Stimulated activated CD4-positive, alpha-beta T cell treated with anti-CD3 and anti-CD28 coated beads, Interleukin-12 subunit alpha, Interleukin-12 subunit beta, amount 100 ng/mL, for 4 hours (primary cell): ENCODE measurements at places on chromosomes 12 and 14.

- DNase-seq, result no peak
Measured at GRCh38 chr12:91538418-91538817, 355.8 kb upstream of the DCN start.

DNA sequence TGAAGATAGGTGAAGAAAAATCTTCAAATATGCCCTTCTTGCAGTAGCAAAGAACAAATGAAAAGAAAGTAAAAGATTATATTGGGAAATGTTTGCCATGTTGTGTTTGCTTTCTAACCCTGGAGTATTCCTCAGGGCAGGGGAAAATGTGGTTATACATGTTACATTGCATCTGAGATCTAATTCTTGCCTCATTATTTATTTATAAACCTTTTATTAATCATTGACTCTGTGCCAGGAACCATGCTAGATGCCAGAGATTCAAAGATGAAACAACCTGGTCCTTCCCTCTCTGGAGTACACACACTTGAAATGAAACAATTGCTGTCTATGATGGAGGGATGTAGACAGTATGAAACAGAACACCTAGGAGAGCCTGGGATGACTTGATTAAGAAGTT is 128.1 kb upstream of the HMGA2 start:
- DNase-seq, result no peak

DNA sequence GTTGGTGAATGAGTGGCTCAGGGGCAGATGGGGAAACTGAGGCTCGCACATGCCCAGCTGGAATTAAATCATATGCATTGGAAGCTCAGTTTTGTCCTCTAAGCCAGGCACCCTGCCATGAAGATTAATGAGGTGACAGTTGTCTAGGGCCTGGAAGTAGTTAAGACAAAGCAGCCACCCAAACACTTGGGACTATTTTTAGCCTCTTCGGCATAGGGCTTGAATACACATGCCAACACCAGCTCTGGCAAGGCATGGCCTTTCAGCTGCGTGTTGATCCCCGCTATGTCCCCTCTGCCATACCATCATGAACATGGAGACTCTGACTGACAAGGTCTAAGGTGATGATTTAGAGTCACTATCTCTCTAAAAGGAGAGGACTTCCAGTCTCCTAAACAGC is 250.2 kb downstream of the KSR2 start:
- no peak for DNase-seq

- DNase-seq, result no peak
Measured at GRCh38 chr14:61608245-61609165, 86.8 kb upstream of the HIF1A start.

DNA sequence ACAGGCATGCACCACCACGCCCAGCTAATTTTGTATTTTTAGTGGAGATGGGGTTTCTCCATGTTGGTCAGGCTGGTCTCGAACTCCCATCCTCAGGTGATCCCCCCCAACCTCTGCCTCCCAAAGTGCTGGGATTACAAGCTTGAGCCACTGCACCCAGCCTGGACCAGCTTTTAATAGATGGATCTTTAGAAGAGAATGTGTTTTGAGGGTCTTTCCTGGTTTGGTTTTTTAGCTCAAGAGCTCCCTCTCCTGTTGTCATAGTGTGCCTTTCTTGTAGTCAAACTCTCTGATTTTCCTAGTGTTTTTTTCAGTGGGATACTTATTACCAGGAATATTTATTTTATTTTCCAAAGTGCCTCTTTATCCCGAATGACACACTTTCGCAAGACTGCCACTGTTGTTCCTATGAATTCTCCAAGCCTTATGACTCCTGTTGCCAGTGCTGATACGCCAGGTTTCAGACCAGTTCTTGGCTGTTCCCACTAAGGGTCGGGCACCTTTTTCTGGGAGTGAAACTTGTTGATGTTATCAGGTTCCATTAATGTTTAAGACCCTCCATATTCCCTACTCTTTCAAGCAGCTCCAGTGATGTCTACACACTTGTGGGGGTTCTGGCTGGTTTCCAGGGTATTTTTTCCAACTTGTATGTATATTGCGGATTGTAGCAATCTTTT is 31.5 kb upstream of the LIMA1 start:
- no peak for DNase-seq

DNA sequence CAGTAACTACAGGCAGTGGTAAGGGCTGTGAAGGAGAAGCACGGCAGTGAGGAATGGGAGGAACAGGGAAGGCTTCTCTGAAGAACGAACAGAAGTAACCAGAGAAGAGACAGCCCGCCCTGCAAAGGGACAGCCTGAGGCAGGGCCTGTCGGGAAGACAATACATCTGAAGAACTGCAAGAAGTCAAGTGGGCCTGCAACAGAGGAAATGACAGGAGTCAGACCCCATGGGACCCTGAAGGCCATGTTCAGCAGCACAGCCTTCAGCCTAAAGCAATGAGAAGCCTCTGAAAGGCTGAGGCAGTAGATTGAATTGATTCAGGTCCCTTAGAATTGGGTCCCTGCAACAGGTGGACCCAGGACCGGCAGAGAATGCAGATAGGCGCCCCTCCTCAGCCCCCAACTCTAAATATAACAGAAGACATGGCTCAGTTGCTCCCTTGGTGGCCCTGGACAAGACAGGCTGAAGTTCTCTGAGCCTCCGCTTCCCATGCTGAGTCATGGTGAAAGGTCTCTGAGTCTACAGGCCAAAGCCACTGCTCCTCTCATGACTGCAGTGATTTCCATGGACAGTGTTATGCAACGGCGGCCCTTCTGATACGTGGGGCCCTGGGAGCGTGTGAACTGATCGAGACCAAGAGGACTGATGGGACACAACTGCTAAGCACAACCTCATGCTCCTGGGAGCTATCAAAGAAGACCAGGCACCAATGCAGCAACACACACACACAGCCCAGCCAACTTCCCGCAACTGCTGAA is 10.8 kb upstream of the ACTR6 start:
- DNase-seq, result no peak

- no peak for DNase-seq
Measured at GRCh38 chr12:132423820-132424645, 65.9 kb upstream of the FBRSL1 start.

GRCh38 chr12:51417826-51418225 is 6.8 kb upstream of the SLC4A8 start:
- no peak for DNase-seq

- no peak for DNase-seq
Measured at GRCh38 chr12:59636945-59637691, 41.3 kb downstream of the SLC16A7 start.

- no peak for DNase-seq
Measured at GRCh38 chr12:24814379-24815113, 134.4 kb downstream of the BCAT1 start.

DNA sequence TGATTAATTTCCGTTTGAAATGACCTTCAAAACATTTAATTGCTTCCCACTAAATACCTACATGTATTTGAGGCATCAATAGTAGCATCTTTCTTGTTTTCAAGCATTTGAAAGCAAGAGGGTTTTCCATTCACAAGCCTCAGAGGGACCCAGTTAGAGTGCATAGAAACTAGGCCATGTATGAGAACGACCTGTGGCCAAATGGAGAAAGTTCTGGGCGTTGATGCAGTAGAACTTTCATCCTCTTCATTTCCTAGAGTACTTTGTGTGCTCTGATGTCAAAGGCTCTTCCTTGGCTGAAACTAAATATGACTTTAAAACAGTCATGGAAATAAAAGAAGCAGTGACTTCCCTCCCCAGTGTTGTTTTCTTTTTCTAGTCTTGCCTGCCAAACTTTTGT is 944 bp upstream of the DHRS7 start:
- DNase-seq, result no peak

- DNase-seq, result no peak
Measured at GRCh38 chr14:57171363-57171762, 97.3 kb downstream of the EXOC5 start.

GRCh38 chr12:11618046-11618445 is 31.4 kb upstream of the ETV6 start:
- no peak for DNase-seq

GRCh38 chr12:54890339-54890738 is 36.0 kb downstream of the MUCL1 start:
- DNase-seq, result no peak

DNA sequence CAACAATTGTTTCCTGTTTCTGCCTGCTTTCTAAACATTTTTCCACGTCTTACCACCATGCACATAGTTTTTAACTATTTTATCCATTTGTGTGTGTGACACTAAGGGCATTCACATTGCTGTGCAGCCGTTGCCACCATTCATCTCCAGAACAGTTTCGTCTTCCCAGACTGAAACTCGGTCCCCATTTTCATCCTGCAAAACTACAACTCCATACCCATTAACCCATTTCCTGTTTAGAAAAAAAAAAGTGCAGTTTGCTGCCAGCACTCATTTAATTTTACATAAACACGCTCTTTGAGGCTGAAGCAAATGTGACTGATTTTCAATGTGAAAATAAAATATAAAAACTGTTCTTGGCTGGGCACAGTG is 15.5 kb downstream of the UBC start:
- DNase-seq, result no peak

DNA sequence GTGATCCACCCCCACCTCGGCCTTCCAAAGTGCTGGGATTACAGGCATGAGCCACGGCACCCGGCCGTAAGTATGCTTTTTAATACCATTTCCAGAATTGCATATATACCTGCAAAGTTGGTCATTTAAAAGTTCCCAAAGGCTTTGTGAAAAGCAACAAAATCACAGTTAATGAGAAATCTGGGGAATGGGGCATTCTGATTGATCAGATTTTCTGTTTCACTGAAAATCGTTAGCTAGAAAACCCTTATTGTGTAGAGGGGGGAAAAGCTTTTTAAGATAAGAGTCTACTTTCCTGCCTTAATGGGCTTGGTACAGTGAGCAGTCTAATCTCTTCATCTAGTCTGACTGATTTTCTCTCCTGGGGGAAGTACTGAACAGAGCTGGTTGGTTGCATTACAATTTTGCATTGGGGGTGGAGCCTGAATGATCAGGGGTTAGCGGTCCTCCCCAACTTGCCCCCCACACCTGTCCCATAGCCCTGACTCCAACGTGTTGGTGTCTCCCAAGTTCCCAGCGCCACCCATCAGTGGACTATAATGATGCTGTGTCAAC is 23.8 kb downstream of the IL31 start:
- DNase-seq, result no peak

GRCh38 chr14:69087061-69087461 is 65.9 kb downstream of the DCAF5 start:
- no peak for DNase-seq

DNA sequence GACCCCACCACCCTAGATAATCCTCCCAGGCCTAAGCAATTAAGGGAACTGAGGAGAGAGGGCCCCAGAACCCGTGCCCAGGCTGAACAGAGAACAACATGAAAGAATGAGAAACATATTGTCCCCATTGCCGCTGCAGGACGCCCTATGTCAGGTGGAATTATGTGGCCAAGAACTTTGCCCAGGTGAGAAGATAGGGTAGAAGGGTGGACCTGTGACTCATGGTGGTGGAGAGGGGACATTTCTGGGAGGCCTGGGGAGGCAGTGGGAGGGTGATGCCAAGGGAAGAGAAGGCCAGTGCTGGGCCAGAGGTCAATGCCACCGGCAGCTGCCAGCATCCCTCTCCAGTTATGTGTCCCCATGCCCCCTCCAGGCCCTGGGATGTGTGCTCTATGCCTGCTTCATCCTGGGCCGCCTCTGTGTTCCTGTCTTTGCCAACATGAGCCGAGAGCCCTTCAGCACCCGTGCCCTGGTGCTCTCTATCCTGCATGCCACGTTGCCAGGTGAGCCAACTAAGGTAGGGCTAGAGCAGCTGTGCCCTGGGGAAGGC is 15.5 kb downstream of the SOAT2 start:
- DNase-seq, result no peak

- no peak for DNase-seq
Measured at GRCh38 chr14:30115756-30116155, 188.1 kb upstream of the PRKD1 start.

DNA sequence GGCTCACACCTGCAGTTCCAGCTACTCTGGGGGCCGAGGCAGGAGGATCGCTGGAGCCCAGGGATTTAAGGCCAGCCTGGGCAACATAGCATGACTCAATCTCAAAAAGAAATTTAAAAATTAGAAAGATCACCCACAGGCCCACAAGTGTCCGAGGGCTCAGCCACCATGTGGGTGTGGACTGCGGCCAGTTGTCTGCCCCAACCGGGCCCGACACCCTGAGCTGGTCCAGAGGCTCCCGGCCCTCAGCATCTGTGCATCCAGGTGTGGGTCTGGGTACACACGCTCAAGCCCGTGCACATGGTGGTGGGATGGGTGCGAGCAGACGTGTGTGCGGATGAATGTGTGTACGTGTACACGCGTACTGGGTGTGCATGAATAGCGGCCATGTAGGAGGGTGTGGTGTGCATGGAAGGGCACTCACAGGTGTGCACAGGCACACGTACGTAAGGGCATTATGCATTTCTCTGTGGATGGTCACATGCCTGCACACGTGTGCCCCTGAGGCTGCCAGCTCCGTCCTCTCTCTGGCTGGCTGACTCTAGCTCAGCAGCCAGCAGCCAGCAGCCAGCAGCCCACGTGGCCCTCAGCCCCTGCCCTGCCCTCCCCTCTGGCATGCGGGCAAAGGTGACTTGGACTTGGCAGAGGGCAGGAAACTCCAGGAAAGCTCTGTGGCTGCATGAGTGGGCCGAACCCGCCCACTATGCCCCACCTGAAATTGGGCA is 23.3 kb upstream of the NUDT14 start:
- no peak for DNase-seq

DNA sequence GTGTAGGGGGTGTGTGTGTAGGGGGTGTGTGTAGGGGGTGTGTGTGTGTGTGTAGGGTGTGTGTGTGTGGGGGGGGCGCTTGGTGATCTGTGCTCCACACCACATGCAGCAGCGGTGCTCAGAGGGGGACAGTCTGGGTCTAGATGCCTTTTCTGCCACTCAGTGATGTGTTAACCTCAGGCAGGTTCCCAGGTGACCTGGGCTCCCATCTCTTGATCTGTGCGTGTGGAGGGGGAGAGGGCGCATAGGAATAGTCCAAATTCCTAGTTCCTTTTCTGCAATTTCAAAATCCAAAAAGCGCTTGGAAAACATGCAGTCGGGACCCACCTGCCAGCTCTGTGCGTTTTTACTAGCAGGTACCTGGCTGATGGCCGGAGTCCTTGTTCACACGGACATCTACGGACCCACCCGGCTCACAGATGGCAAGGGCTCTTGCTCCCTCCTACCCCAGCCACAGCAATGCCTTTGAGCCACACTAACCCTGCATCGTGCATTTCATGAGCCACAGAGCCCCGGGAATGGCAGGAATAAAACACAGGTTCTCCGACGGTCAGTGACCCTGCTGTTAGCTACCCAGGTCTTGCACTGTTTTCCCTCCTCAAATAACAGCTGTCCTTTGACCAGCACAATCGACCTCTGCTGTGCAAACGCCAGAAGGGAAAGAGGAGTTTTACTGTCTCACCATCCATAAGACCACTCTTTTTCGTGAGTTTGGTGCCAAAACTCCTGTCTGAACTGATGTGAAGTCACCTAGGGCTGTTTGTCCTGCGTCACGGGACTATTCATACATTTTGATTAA is 120.8 kb downstream of the GLT1D1 start:
- DNase-seq, result no peak
